ENCODE measurements at places on chromosomes 4 and X. TPM values are rescaled to one million over a fixed set of nuclear protein-coding genes. Genes with fewer than 3 reads are reported as not detected.

GRCh38 chr4:149972407-149972806, 105.8 kb upstream of the DCLK2 start:
- no peak for DNase-seq

GSX2 gene
- polyA plus RNA-seq, result not detected

DNA sequence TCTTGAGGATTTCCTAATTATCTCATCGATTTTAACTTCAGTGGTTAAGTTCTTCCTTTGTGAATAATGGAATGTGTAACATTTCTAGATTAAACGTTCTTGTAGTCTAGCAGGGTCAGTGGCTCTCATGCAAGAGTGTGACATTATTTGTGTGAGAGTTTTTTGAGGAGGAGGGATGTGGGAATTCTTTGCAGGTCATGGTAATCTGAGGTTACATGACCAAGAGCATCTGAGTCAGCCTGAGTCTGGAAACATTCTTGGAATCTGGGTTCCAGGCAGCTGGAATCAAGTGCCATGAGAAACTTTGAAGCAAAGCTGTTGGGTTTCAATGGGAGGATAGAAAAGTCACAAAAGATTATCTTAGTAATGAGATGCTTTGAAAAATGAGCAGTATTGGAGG, 49.5 kb downstream of the GK start:
- DNase-seq, result no peak

DNA sequence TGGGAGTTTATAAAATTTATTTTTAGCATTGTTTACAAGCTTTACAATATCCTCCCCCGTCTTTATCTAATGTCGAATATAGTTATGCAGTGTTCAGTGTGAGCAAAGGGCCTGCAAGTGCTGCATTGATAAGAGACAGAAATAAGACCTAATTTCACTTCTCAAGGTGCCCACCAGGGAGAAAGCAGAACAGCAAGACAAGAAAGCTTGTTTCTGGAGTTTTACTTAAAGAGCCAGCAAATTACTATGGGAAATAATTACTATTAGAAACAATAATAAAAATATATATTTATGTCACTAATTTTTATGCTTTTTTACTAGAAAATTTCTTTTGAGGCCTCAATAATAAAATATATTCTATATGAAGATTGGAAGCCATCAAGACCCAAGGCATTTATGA, 2677.7 kb downstream of the ARAP2 start:
- no peak for DNase-seq

DNA sequence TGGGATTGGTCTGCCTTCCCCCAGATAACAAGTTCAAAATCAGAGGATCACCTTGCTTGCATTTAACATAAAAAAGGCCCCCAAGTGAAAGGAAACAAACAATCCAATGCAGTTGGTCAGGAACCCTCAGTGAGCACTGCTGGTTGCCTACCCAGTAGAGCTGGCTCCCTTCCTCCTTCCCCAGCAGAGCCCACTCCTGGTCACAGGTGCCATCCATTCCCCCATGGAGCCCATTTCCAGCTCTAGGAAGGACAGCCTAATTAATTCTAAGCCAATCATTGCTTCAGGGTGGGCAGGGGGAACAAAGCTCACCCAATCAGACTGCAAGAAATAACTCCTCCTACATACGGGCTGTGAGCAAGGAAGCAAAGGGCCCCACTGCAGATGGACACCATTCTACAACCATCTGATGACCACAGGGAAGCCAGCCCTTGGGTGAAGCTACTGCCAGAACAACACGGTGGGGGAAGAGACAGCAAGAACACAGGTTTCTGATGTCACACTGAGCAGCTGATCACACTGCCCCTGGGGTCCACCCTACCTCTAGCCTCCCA, 86.5 kb downstream of the SH3KBP1 start:
- DNase-seq, result no peak

Measured in right renal cortex interstitium (tissue), 3 donors.